ACHN (cell line): ENCODE measurements at places on chromosomes 12 and 14.

GRCh38 chr12:64256166-64256800, 34.2 kb upstream of the KICS2 start:
- peak; percentile 81 for DNase-seq

DNA sequence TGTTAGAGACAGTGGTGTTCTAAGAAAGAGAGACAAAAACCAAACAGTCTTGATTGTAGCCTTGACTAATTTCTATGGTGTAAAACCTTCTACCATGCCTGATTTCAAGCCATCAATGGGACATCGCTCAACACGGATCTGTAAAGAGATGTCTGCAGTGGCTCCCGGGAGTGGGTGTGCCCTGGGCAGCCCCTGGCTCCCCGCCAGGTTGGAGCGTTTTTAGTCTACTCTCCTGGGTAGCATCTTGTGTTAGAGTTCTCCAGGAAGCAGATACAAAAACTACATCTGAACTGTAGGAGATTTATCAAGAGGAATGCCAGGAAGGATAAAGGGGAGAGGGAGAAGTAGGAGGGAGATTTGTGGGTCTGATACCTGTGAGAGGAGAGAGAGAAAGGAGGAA, 1212.9 kb downstream of the BCL11B start:
- DNase-seq: no peak

DNA sequence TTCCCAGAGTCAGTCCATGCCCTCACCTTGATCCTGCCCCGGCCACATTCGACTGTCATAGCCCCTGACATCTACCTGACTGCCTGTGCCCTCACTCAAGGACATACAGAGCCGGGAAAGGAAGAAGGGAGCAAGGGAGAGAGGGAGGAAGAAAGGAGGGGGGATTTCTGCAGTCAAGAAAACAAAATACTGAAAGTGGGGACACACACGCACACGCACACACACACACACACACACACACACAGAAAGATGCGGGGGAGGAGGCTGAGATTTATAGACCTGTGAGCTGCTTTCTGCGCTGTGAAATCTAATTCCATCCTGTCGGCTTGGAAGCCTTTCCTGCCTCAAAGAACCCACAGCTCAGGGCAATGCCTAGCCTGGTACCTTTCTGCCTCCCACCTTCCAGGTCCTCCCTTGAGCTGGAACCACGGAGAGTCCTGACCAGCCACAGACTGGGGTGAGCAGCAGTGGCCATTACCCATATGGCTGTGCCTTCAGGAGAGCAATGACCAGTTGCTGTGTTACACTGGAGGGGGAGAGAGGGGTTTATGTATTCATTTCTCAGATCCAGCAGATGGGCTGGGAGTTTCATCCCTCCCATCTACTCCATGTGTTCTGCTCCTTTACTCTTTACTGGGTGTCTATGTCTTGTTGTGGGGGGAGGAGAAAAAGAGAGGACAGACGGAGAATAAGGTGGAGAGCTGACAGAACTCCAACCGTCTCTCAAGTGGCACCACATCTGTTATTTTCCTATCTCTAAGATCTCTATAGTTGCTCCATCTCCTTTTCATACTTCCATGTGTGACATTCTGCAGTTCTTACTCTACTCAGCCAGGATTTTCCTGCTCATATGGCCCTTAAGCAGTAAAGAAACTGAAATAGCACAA, 12.9 kb downstream of the C14orf93 start:
- no peak for DNase-seq

GRCh38 chr12:30447061-30447750, 248.5 kb downstream of the IPO8 start:
- no peak for DNase-seq
